Activated gamma-delta T cell (primary cell): ENCODE measurements at places on chromosomes 7 and 10.

- DNase-seq, result no peak
These were observed 699.1 kb downstream of the SUGCT start for GRCh38 chr7:40833888-40834234.

- no peak for DNase-seq
These were observed 7.8 kb downstream of the ZNF713 start for GRCh38 chr7:55895021-55895420.

GRCh38 chr7:131122394-131122793 lies 205.3 kb upstream of the MKLN1 start:
- no peak for DNase-seq

DNA sequence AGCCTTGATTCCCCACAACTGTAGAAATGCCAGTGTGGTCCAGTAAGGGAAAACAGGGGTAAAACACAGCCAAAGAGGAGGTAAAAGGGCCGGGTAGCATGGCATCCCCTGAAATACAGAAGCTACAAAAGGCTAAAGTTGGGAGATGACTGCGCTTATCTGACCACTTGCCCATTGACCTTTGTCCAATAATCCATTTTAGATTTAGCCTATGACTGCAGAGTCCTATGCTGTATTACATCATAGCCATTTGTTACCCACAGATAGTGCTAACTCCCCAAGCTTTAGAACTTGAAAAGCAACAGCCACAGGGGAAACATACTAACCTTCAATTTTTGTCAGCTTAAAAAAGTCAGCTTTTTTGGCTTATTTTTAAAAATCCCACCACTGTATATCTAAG lies 26.2 kb downstream of the MTPN start:
- DNase-seq, result no peak

DNA sequence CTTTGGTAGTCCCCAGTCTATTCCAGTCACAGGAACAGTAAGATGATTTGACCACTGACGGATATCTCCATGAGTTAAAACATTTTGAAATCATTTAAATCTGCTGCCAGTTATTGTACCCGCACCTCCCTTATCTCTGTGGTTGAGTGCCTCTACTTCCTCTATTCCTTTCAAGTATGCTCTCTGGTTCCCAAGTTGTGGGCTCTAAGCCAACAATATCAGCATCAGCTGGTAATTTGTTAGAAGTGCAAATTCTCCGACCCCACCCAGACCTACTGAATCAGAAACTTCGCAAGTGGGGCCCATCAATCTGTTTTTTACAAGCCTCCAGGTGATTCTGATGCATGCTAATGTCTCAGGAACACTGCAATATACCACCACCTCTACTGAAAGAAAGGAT lies 235.5 kb downstream of the CCSER2 start:
- no peak for DNase-seq
